Activated effector memory CD4-positive, alpha-beta T cell treated with anti-CD3 and anti-CD28 coated beads, Interleukin-2, amount 50 U/mL, for 16 hours (primary cell): ENCODE measurements at places on chromosomes 6 and 20.

DNA sequence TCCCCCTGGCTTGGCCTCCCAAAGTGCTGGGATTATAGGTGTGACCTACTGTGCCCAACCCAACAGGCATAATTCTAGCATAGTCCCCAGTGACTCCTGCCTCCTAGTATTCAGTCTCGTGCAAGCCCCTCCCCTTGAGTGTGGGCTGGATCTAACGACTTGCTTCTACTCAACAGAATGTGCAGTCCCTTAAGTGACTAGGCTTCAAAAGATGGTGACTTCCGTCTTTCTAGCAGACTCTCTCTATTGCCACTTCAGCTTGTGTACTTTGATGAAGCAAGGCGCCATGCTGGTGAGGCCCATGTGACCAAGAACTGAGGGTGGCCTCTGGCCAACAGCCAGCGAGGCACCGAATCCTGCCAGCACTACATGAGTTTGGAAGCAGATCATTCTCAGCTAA is 109.6 kb upstream of the TRAF3IP2 start:
- peak; percentile 72 for DNase-seq

- DNase-seq, result no peak
Measured at GRCh38 chr20:1964061-1964460, 29.8 kb downstream of the PDYN start.

- no peak for DNase-seq
Measured at GRCh38 chr20:46332373-46333160, 24.3 kb upstream of the CDH22 start.

- DNase-seq, result no peak
Measured at GRCh38 chr6:170243386-170243785, 47.5 kb downstream of the DLL1 start.

DNA sequence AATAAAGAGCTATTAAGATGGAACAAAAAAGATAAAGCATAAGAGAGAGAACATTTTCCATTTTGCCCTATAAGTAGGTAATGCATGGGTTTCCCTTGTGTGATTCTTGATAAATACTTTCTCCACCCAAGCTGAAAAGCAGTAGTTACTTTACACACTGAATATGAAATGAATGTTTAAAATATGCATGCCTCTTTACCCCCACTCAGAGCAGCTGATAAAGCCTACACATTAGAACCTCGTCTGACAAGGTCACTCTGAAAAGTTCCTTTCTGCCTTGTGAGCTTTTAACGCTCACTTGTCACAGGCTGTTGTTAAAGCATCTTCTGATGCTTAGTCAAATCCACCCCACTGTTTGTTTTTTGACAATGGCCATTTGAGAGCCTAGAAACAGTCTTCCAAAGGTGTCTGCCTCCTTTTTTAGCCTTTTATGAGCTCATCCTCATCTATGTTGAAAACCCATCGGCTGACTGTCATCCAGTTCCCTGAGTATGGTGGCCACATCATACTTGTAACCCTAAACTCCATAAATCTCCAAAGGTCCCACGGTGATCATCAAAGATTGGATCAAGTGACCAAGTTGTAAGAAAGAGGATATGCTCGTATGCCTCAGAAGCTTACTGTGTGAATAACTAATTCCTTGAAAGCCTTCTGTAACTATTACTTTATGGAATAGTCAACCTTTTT is 102.8 kb downstream of the ATXN1 start:
- no peak for DNase-seq

GRCh38 chr6:69232008-69232407 is 564.8 kb downstream of the LMBRD1 start:
- no peak for DNase-seq

- no peak for DNase-seq
Measured at GRCh38 chr20:41446456-41446855, 79.8 kb upstream of the EMILIN3 start.

DNA sequence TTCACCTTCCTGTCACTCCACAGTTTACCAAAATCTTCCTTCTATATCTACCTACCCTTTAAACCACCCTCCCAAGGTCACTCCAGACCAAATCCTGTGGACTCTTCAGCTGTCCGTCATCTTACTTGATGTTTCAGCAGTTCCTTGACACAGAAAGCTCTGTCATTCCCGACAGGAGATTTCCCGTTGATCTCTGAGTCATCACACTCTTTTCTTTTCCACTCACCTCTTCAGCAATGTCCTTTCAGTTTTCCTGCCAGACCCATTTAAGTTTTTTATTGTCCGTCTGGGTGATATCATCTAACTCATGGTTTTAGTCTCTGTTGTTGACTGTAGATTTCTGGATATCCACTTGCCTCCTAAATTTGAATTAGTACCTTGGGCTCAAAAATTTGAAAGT is 69.9 kb upstream of the SCGN start:
- no peak for DNase-seq

DNA sequence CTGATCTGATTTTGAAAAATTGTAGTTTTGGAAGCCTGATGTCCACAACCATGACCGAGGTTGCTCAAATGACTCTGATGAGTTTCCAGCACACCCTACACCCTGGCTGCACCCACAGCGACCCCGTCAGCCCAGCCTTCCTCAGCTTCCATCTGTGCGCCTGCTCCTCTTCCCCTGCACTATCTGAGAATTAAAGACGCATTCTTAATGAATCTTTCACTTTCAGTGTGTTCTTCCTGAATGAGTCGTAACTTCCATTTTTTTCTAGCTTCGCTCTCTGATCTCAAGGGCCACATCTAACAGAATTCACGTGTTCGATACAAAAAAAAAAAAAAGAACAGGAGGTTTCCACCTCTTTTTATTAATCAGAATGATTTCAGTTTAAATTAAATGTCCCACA is 21.3 kb upstream of the RREB1 start:
- DNase-seq, result peak; percentile 72

- no peak for DNase-seq
Measured at GRCh38 chr6:128784266-128784665, 98.7 kb upstream of the LAMA2 start.
